ENCODE measurements at places on chromosomes 7 and 10.

GRCh38 chr10:70513848-70514309 lies 35.3 kb downstream of the PALD1 start:
- DNase-seq = no peak

DNA sequence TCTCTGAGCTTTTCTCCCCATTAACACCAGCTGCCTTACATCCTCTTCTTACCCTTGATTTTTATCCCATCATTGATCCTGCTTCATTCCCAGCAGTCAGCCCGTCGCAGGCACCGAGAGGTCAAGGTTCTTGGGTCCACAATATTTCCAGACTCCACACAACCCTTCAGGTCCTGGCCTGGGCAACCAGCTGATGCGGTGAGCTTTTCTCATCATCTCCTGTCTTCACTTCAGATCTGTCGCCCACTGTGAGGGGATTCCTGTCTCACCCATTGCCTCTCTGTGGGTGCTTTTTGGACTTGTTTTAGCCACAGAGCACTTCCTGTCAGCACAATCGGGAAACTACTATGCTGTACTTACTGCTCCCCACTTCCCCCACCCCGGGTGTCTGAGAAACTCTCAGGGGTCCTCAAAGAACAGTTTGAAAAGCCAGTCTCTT lies 8.4 kb upstream of the PVRIG start:
- no peak for DNase-seq

DNA sequence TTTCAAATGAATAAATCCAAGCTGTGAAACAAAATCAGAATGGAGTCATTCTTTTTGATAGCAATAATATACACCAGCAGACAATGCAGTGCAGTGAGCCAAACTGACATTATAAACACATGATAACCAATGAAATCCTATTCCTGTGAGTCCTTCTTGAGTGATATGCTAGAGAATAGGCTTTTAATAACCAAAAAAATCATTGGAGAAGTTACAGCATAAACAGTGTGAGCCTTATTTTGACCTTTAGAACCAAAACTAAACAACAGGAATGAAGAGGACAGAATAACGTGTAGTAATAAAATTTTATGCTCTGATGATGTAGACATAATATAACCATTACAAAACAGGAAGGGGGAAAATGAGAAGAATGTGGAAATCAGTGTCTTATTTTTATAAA lies 8.7 kb downstream of the HUS1 start:
- DNase-seq = no peak

- DNase-seq = peak; percentile 27
Observed at GRCh38 chr7:50795253-50795652, 12.6 kb upstream of the GRB10 start.

GRCh38 chr10:51894771-51895578 lies 195.6 kb upstream of the CSTF2T start:
- DNase-seq = no peak

DNA sequence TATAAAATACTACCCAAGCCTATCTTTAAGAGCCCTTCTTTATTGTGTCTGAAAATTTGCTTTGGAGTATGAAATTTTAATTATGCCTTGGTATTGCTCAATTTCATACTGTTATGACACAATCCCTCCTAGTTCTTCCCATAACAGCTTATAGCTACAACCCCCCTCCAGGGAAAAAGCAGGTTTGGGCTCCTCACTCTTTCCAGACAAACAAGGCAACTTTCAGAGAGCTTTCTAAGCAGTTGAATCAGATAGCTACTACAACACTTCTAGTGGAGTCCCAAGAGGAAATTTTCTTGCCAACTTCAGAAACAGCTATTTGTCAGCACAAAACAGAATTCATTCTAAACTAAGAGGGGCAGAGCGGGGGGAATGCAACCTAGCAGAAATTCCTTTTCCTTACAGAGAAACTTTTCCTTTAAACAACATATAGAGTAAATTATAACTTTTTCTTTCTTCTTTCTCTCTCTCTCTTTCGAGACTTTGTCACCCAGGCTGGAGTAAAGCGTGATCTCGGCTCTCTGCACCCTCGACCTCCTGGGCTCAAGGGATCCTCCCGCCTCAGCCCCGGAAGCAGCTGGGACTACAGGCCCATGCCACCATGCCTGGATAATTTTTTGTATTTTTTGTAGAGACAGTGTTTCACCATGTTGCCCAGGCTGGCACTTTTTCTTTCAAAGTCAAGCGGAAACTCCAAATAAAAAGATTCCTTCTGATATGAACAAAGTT lies 26.0 kb upstream of the JMJD1C start:
- DNase-seq = peak; percentile 88

GRCh38 chr7:28768577-28769147 lies 189.5 kb downstream of the TRIL start:
- DNase-seq = no peak

GRCh38 chr7:140649556-140650205 lies 9.1 kb upstream of the DENND2A start:
- DNase-seq = no peak

DNA sequence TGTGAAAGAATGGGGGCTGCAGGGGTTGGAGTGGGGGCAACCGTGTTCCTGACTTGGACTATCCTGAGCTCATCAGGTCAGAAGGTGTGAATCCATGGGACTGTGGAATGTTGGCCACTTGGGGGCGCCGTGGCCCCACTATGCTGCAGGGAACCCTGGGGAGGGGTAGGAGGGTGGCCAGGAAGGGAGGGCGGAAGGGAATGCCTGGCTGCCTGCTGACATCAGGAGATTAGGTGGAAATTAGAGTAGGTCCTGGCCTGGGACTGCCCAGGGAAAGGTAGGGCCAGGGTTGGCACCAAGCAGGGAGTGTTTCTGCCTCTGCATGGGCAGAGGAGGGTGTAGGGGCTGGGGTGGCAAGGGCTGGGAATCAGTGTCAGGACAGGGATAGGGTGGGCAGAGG lies 65.8 kb upstream of the PRSS58 start:
- DNase-seq = peak; percentile 34

GRCh38 chr7:26159243-26159642 lies 7.2 kb downstream of the NFE2L3 start:
- DNase-seq = no peak

DNA sequence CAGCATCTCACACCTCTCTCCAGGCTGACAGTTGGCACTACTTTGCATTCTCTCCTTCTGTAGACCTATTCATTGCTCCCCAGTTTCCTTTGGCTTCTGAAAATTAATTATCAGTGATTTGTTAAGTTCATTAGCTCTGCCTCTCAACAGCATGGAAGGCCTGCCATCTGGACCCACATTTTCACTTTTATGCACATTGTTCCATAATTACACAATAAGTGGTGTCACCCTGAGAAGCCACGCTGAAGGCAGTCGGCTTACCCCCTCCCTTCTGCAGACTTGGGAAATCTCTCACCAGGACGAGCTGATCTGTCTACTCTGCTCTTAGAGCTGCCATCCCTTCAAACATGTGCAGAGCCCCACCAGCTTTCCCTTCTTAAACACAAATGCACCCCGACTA lies 64.7 kb downstream of the SLIT1 start:
- no peak for DNase-seq
